ENCODE measurements at places on chromosomes 12 and 14. TPM values are rescaled to one million over a fixed set of nuclear protein-coding genes. Genes with fewer than 3 reads are reported as not detected.

The GALNT16 gene
- total RNA-seq = not detected

The ASB2 gene
- total RNA-seq = not detected

The TMEM63C gene
- 5.1 TPM for total RNA-seq

The LYZ gene
- total RNA-seq = not detected

The CPM gene
- total RNA-seq = 1.7 TPM

The BICDL1 gene
- 20.7 TPM for total RNA-seq

The CISTR gene
- total RNA-seq = not detected

The VDR gene
- 23.4 TPM for total RNA-seq

The PRIMA1 gene
- total RNA-seq = 0.07 TPM

The GPR135 gene
- total RNA-seq = 7.7 TPM
